Activated CD8-positive, alpha-beta memory T cell treated with anti-CD3 and anti-CD28 coated beads for 1 hour (primary cell): ENCODE measurements at places on chromosomes 7 and 10.

DNA sequence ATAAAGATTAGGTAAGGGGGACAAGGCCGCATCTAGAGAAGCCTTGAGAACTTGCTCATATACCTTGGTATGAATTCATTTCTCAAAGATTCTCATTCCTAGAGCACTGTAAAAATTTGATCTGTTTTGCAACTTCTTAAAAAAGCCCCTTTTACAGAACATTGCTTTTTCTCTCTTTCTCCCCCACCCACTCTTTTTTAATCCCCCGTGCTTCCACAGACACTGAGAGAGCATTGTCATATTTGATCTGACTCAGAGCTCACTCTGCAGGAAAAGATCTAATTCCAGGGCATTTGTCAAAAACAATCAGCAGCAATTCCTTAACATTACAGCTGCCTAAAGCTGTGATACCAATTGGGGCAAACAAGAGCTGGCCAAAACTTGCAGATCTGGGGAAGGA lies 92.0 kb downstream of the ARHGAP22 start:
- DNase-seq: no peak

- no peak for DNase-seq
These were observed 29.9 kb upstream of the SEMA3A start for GRCh38 chr7:84224505-84224904.

GRCh38 chr7:43537765-43538403 lies 45.0 kb upstream of the STK17A start:
- no peak for DNase-seq

DNA sequence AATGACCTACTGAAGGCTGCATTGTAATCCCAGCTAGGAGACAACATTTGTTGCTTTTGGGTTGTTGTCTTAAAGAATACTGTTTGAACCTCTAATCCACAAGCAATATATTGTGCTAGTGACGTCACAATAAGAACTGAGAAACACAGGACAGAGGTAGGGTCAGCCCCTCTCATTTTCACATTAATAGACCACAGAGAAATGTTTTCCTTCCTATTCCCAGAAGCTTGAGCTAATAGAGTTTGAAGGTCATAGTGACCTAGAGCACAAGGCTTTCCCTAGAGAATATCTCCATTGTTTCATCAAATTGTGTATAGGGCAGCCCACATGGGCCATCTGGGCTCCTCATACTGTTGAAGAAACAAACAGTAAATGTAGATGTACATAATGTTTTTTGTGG lies 300.9 kb upstream of the AKR1E2 start:
- DNase-seq: no peak

- no peak for DNase-seq
These were observed 37.2 kb downstream of the PDE1C start for GRCh38 chr7:32033006-32033405.

DNA sequence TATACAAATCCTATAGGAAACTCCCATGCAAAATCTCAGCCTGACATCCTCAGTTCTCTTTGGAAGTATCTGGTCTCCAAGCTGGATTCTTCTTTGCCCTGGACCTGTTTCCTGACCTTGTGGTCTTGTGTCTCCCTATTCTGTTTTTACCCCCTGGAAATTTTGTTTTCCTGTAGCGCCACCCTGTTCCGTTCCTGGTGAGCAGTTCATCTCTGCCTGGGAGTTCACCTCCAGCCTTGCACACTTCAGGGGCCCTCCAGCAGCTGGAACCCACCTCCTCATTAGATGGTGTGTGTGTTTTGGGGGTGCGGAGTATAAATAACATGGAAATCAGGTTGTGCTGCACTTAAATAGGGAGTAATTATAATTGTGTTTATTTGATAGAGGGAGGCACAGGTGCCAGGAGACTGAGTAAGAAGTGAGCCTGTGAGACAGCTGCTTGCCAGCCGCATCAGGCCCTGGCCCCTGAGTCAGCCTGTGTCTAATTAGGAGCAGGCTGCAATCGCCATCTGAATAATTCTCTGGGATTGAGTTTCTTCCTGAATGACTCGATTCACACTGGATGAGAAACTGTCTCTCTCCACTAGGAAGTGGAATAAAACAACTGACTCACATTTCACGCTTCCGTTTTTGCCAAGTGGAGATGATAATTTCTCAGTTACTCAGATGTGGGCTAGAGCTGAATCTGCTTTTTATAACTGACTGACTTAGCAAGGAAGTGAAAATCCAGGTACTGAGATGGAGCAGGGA lies 69.4 kb upstream of the HECTD2 start:
- DNase-seq: no peak

DNA sequence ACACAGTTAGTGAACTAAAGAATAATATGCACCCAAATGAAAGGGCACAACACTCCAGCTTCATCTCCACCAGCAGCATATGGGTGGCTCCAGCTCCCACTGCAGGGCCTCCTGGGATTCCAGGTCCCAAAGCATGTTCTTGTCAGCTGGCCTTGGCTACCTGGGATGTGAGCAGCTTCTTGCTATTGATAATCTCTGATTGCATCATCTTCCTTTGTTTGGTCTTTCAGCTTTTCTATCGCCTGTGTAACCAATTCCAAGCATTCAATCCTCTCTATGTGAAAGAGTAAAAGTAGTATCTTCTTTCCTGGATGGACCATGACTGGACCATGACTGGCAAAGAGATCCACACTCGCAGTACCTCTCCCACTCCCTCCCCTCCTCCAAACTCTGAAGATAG lies 333.9 kb upstream of the GLI3 start:
- DNase-seq: no peak

DNA sequence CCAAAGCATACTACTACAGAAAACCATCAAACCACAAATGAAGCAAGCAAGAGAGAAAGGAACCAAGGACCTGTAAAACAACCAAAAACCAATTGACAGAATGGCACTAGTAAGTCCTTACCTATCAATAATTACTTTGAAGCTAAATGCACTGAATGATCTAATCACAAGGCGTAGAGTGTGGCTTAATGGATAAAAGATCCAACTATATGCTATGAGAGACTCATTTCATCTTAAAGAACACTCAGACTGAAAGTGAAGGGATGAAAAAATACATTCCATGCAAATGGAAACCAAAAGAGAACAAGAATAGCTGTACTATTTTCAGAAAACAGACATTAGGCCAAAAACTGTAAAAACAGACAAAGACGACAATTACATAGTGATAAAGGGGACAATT lies 70.7 kb downstream of the CRPPA start:
- no peak for DNase-seq

- no peak for DNase-seq
These were observed 98.3 kb downstream of the FOXL3 start for GRCh38 chr7:388023-388960.

DNA sequence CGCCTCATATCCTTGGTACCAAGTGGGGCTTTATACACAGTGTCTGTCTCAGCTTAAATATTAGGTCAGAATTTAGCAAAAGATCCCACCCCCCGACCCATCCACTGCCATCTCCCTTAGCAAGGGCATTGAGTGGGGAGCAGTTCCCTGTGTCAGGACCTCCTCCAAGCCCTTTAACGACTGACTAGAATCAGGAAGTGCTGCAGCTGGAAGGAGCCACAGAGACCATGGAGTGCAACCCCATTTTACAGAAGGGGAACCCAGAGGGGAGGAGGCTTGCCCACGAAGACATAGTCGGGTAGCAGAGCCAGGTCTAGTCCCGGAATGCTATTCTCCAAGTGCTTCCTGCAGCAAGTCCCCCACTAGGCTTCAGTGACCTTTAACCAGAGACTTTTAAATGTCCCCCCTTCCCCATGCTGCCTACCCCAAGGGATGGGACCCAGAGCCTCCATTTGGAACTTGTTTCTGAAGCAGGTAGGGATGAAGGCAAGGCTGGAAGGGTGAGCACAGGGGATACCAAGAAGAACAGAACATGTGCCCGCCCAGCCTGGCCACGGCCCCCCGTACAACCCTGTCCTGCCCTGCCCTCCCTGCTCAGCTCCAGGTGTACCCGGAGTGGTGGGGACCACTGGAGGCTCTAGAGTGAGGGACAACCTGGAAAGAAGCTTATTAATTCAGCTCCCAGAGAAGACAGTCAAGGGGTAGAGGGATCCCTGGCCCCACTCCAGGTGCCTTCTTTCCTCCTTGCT lies 41.3 kb downstream of the C10orf105 start:
- DNase-seq: no peak

- DNase-seq: no peak
These were observed 45.7 kb downstream of the POLR3A start for GRCh38 chr10:77983384-77984341.

GRCh38 chr10:47076949-47077361 lies 165.7 kb downstream of the PTPN20 start:
- DNase-seq: no peak

- no peak for DNase-seq
These were observed 1.2 kb downstream of the CFTR start for GRCh38 chr7:117480978-117481377.

DNA sequence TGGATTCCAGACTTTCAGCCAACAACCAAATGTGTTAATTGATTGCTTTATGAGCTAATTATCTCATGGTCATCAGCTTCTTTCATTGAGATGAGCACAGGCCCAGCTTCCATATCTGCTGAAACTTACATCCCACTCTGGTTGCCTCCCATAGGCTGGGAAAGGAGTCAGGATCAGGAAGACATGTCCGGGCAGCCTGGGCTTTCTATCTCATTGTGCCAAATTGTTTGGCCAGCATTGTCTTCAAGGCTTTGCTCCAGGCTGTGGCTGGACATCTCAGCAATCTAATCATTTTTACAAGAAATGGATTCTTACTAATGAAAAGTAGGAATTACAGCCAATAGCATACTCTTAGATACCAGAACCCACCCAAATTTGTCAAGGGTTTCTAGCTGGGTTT lies 295.2 kb downstream of the CXCL12 start:
- DNase-seq: no peak

GRCh38 chr10:110670335-110670734 lies 26.2 kb downstream of the RBM20 start:
- no peak for DNase-seq

DNA sequence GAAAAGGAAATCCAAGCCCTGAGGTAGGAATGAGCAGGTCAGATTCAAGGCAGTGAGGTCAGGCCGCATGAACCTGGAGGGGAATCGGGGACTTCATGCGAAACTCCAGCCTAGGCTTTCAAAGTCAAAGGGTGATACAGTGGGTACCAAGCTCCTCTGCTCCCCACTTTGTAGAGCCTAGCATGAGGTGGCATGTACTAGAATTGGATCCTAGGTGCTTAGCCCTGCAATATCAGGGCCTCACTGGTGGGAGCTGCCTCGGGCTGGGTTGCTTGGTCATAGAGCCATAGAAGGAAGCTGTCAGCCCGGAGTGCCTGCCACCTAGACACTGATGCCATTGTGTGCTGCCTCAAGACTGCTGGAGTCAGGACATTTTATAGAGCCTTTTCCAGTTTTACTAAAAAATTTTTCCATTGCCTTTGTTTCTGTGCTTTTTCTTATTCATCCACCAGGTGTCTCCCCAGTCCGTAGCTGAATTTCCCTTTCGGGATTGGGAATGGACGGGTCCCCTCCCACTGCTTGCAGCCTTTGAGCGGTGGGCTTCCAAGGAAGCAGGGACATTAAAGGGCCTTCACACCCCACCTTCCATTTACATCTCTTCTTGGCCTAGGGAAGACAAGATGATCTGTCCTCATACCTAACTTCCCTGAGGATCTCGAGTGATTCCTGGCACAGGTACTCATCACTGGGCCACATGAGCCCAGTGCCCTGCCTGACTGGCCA lies 5.5 kb upstream of the LZTS2 start:
- DNase-seq: no peak

- DNase-seq: no peak
These were observed 338.5 kb downstream of the PARD3 start for GRCh38 chr10:34476608-34477007.

- no peak for DNase-seq
These were observed 658 bp upstream of the SGCE start for GRCh38 chr7:94656658-94656924.

DNA sequence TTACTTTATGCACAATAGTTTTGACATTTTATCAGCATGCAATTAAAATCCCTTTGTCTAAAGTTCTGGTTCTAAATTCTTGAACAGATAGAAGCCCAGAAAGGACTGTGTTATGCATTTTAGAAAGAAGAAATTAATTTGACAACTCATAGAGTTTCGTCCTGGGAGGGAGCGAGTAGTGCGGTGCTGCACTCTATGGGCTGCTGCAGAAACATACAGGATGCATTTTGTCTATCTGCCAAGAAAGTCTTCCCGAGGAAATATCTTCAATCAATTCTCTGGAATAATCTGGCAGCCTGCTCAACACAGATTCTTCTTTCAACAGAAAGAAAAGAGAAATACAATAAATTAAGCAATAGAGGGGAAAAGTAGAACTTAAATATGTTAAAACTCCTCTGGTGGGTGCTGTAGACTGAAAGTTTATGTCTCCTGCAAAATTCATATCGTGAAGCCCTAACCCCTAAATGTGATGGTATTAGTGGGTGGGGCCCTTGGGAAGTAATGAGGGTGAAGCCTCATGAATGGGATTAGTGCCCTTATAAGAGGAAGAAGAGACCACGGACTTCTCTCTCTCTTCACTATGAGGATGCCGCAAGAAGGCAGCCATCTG lies 39.0 kb upstream of the IFRD1 start:
- DNase-seq: no peak

- DNase-seq: no peak
These were observed 276.9 kb downstream of the GATA3 start for GRCh38 chr10:8331387-8331786.

- DNase-seq: no peak
These were observed 253.1 kb downstream of the PTEN start for GRCh38 chr10:88116481-88116880.

- no peak for DNase-seq
These were observed 143.3 kb downstream of the HDAC9 start for GRCh38 chr7:18638594-18639452.

- no peak for DNase-seq
These were observed 31.6 kb downstream of the MINDY4 start for GRCh38 chr7:30802812-30803211.

GRCh38 chr10:103983367-103983911 lies 16.5 kb downstream of the SLK start:
- no peak for DNase-seq
